MCF 10A (cell line): ENCODE measurements at places on chromosomes 6 and 20.

DNA sequence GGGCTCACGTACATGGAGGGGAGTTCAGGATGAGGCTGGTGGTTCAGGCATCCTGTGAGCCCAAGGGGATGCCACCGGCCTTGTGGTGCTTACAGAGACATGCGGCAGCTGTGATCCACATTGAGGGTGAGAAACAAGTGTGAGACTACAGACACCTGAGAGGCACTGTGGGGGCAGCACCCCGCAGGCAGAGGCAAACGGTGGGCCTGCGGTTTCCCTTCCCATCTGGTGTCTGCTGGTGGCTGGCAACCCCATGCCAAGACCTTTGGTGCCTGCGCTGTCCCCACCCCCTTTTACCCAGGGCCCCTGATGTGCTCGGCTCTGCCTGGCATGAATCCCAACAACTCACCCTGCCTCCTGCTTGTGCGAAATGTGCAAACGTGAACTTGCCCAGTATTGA is 42.0 kb downstream of the ERMARD start:
- DNase-seq, result no peak

GRCh38 chr6:112118034-112118433 is 30.6 kb downstream of the FAM229B start:
- no peak for DNase-seq

DNA sequence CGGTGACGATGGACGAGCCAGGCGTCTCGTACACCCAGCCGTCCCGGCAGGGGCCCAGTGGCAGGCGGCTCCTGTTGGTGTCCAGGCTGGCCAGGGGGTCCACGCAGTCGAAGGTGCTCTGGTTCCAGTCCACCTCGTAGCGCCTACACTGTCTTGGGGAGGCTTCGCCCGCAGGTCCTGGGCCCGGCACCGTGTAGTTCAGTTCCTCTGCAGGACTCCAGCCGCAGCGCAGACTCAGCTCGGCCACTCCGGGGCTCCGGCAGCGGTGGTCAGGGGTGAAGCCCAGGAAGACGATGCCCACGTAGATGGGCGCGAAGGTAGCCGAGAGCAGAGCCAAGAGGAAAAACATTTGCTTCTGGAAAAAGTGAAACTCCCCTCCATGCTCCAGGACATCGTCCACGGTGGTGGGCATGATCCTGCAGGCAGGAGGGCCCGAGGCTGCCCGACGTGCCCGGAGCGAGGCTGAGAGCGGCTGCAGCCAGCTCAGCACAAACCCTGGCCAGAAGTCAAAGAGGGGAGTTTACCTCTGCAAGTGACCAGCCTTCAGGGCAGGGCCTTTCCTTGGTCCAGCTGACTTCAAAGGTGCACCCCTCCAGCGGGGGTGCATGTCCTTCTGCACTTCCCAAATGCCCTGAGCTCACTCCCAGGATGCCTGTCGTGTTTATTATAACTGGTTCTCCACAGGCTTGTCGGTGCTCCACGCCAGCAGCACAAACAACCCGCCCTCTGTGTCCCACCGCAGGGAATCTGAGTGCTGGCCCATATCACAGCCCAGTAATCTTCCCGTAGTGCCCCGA is at the start of gene SLC22A2:
TSS of gene SLC22A2 (minus strand) at position 476 of the 797 bp plus-strand sequence. CDS start at position 412, 64 bp downstream.
- no peak for DNase-seq

DNA sequence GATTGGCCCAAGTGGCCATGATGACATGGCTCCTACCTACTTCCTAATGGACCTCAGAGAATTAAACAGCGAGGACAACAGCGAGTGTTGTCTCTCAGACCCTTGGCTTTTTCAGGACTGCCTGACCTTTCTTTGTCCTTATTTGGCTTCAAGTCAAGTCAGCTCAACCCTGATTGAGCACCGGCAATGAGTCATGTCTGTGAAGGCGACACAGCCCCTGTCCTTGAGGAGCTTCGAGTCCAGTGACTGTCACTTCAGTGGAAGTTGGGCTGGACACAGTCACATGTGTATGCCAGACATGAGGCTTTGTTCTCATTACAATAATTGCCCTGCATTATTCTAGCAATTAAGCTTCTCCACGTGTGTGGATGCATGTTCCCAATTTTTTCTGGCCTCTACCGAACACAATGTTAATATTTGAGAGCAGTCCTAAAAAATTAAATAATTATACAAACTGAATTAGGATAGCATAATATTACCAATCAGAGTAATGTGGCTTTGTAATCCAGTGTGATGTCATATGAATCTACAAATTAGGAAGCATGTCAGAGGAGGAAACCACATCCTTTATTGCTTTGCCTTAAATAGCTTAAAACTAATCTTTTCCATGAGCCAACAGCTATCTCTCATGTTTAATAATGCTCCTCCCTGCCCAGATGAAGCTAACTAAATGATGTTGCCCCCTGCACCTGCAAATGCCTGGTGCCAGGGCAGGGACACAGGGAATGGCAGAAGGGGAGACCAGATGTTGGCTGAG is 178.6 kb downstream of the CDH26 start:
- DNase-seq, result no peak

- DNase-seq, result no peak
Measured at GRCh38 chr6:143040018-143040417, 20.7 kb upstream of the AIG1 start.

- no peak for DNase-seq
Measured at GRCh38 chr6:53831081-53831869, 36.5 kb downstream of the LRRC1 start.

- DNase-seq, result peak; percentile 20
Measured at GRCh38 chr6:57040011-57040410, 6.5 kb upstream of the KIAA1586 start.

- DNase-seq, result peak; percentile 33
Measured at GRCh38 chr20:22836877-22837276, 198.2 kb upstream of the SSTR4 start.

DNA sequence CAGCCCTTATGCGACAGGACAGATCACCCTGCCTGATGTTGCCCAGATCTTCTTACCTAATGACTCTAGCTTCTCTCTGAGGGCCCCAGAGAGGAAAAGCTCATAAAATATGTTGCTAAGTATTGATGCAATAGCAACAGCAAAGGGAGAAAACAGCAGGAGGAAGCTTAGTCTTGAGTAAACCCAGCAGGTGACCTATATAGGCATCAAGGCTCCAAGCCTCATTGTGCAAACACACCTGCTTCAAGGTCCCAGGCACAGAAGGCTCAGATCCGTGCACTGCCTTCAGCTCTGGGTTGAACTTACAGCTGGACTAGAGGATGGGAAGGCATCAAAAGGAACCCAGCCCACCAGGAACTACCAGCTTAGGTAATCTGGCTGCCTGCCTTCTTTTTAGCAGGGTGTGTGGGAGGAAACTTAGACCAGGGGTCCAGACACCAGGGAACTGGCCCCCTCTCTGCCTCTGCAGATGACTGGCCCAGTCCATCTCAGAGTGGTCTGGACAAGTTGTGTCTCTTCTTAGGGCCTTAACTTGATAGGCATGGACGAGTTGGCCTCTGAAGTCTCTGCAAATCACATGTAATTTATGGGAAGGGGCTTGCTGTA is 34.4 kb downstream of the TGM3 start:
- no peak for DNase-seq

GRCh38 chr6:125586074-125586473 is 163.4 kb upstream of the HEY2 start:
- DNase-seq, result peak; percentile 41

- no peak for DNase-seq
Measured at GRCh38 chr20:42441196-42441863, 748.4 kb downstream of the PTPRT start.

GRCh38 chr20:29878281-29878741 is 1379.2 kb upstream of the DEFB115 start:
- DNase-seq, result no peak

DNA sequence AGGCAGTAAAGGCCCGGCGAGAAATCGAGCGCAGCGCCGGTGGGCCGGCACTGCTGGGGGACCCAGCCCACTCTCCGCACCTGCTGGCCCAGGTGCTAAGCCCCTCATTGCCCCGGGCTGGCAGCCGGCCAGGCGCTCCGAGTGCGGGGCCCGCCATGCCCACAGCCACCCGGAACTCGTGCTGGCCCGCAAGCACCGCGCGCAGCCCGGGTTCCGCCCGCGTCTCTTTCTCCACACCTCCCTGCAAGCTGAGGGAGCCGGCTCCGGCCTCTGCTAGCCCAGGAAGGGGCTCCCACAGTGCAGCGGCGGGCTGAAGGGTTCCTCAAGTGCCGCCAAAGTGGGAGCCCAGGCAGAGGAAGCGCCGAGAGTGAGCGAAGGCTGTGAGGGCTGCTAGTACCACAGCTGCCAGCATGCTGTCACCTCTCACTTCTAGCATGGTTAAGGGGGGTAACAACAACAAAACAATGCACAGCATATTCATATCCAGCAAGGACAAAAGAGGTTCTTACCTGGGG is 11.3 kb upstream of the GMPR start:
- no peak for DNase-seq

- DNase-seq, result no peak
Measured at GRCh38 chr6:37487591-37488380, 11.9 kb downstream of the CCDC167 start.

GRCh38 chr6:15475261-15475660 is 187.6 kb downstream of the DTNBP1 start:
- no peak for DNase-seq

DNA sequence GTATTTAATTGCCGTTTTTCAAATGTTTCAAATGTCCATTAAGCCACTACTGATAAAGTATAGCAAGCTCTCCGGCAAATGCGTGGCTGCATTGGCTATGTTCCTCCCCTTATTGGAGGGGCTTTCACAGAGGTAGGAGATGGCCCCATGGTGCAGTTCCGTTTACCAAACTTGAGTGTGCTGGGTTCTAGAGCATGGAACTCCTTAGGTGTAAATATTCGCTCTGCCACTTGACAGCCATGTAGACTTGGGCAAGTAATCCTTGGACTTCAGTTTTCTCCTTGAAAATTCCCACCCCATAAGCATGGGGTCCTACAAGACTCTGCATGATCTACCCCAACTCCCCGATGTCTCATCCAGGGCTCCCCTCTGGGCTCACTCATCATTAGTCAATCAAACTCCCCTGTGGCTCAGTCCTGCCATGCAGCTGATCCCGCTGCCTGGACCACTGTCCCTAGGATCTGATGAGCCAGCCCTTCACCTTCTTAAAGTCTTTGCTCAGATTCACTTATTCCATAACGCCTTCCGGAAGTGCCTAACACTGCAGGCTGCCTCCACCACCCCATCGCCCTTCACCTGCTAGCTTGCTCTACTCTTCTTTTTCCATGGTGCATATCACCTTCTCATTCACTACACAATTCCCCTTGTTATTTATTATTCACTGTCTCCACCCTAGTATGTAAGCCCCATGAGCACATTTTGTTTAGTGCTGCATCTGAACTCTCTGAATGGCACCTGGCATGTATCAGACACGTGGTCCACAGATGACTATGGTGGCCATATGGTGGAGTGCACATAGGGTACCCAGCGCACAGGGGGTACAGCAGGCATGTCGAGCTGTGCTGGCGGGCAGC is 18.8 kb downstream of the PRR18 start:
- DNase-seq, result no peak

DNA sequence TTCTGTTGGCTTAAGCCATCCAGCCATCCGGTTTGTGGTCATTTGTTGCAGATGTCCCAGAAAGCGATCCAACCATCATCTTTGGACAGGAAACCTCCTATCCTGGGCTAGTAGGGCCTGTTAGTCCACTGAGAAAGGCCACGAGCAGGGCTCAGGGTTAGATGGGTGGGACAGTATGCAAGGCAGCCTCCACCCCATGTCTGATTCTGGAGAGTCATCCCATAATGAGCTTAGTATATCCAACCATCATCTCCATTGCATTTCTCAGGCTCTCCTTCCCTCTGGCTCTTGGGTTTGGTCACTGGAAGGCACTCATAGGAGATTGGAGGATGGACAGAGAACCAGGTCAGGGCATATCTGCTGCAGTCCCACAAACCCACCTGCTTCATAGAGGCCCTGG is 117.8 kb downstream of the LRFN2 start:
- no peak for DNase-seq

DNA sequence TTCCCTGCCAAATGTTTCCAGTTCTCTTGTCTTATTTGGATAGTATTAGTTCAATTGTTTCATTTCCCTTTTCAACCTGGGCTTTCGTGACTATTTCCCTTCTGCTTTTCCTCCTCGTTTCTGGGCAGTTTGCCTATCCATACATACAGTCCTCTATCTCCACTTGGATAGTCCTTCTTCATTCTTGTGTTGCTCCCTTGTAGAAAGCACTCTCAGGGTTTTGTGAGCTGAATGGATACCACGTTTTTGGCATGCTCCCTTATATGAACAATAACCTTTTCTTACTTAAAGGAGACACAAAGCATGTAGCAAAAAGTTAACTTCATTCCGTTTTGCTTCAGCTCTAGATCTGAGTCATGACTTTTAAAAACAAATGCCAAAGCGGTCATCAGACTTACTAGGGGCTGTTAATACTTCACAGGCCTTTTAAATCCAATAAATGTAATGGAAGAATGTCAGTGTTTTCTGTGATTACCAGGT is 16.6 kb downstream of the CRYBG1 start:
- DNase-seq, result peak; percentile 32

GRCh38 chr6:134533991-134534390 is 216.1 kb upstream of the SGK1 start:
- DNase-seq, result no peak

GRCh38 chr6:131377112-131377705 is 195.8 kb upstream of the ARG1 start:
- DNase-seq, result no peak

GRCh38 chr6:44235269-44235668 is 11.6 kb upstream of the HSP90AB1 start:
- DNase-seq, result no peak

DNA sequence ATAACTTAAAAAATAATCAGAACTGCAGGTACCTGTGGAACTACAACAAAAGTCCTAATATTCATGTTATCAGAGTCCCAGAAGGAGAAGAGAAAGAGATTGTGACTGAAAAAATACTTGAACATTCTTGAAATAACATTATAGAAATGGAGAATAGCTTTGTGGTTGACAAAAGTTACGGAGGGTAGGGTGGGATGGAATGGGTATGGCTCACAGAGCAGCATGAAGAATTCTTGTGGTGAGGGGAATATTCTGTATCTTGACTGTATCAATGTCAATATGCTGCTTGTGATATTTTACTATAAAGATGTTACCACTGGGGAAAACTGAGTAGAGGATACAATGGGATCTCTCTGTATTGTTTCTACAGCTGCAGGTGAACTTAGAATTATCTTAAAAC is 122.5 kb downstream of the DST start:
- no peak for DNase-seq
